Activated T-helper 9 cell treated with anti-CD3 and anti-CD28 coated beads, Interleukin-2, amount 50 U/mL, for 16 hours (primary cell): ENCODE measurements at places on chromosomes 5 and 9.

- DNase-seq: no peak
These were observed 42.2 kb downstream of the MED27 start for GRCh38 chr9:132037458-132037857.

GRCh38 chr5:135688385-135688784, 109.6 kb upstream of the CXCL14 start:
- no peak for DNase-seq

- DNase-seq: no peak
These were observed 2.6 kb upstream of the TMEM268 start for GRCh38 chr9:114608525-114608796.

DNA sequence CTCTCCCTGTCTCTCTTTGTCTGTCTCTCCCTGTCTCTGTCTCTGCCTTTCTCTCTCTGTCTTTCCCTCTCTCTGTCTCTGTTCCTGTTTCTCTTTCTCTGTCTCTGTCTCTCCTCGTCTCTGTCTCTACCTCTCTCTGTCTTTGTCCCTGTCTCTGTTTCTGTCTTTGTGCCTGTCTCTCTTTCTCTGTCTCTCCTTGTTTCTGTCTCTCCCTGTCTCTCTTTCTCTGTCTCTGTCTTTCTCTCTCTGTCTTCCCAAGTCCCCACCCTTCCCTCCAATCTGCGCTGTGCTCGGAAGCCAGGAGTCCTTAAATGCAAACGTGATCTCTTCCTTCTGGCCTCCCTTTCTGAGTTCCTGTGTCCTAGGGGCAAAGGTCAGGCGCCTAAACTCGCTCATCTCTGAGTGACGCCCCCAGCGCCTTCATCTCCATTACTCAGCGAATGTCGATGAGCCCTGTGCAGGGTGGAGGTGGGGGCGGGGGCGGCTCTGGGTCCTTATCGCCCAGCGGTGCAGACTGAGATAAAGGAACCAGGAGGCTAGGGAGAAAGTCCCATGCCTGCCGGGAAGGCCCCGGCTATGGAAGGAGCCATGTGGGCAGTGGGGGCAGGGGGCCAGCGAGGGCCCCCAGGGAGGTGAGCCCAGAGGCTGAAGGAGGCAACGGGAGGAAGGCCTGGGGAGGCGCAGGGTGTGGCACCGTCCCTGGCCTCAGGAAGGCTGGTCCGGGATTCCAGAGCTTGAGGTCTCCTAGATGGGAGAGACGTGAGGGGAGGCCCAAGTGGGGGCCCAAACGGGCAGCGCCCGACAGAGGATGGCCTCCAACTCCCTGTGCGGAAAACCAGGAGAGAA, 1.5 kb upstream of the SLC6A19 start:
- DNase-seq: no peak

DNA sequence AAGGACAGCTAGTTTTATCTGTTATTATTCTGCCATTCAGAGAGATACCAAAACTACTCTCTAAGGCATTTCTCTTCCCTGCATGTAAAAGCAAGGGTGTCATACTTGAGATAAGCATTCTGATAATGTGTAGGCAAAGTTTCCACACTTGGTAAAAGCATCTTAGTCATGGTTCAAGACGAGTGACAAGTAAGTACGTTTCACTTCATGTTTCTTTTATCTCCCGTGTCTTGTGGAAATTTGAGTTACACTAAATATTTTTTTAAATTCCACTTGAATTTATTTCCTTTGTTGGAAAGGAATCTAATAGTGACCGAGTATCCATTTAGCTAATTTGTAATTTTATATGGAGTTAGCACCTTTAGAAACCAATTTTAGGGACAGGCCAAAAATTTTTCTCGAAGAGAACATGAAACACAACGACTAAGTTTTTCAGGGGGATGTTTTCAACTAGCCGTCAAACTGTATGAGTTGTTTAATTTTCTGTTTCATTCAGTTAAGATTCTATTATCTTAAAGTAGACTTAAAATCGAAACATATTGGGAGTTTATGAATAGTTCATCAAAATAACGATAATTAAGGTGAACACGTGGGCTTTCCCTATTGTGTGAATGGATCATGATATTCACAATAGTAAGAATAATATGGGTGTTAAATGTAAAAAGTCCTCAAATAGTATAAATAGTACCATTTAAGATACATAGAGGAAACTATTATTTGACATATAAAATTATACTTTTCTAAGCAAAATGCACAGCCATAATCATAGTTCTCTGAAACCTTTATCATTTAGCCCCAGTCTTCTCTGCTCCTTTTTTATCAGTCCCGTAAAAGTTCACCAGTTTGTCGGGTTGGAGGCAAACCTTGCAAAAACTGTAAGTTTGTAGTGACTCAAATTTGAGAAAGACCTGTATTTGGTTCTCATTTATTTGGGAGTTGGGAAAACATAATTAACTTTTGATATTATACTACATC, 1.6 kb downstream of the RFESD start:
- no peak for DNase-seq

DNA sequence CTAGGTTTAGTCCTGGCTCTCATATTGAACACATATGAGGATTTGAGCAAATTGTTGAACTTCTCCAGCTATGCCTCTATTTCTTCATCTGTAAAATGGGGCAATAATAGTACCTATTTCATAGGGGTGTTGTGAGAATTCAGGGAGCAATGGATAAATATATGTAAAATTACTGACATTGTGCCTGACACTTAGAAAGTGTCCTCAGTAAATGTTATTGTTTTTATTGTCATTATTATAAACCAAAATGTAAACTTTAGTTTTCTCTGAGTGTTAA, 101.7 kb downstream of the ANGPTL2 start:
- no peak for DNase-seq

GRCh38 chr9:120893611-120894307, 16.8 kb upstream of the PHF19 start:
- no peak for DNase-seq

DNA sequence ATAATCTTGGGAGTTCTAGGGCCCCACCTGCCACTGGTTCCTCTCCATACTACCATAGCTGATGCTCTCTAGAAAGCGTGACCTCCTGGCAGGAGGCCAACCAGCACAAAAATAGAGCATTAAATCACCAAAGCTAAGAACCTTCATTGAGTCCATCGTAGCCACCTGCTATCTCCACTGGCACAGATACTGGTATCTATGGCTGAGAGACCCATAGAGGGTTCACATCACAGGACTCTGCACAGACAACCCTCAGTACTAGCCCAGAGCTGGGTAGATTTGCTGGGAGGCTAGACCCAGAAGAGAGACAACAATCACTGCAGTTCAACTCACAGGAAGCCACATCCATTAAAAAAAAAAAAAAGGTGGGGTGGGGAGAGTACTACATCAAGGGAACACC, 509.1 kb downstream of the DTWD2 start:
- DNase-seq: no peak

DNA sequence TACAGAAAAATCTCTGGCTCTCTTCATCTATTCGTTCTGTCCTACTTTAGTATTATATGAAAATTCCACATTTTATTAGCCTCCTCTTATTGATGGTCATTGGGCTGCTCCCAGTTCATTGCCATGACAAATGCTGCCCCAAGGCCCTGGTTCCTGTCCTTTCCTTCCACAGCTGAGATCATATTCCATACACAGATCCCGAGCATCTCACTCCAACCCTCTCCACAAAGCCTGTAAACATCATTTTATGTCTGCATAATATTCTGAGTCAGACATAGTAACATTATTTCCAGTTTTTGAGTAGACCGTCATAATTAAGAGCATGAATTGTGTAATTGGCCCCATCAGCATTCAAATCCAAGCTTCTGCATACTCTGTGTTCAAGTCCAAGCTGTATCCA, 86.3 kb downstream of the MVB12B start:
- DNase-seq: no peak

DNA sequence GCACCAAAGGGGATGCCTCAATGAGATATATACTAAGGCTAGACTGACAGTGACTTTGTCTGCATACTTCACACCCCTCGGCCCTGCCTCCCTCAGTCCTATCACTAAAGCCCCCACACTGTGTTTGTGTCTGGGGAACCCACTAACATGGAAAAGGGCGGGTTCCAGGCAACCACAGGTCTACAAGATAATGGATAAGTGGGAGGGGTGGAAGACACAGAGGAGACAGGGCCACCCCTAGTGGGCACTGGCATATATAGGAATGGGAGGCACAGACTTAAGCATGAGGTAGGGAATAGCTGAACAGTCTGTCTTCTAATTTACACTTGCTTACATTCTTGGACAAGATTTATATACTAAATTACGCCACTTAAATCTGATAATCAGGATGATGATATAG, 74.0 kb downstream of the SLIT3 start:
- DNase-seq: no peak

GRCh38 chr9:6686396-6686795, 40.9 kb upstream of the GLDC start:
- DNase-seq: no peak

DNA sequence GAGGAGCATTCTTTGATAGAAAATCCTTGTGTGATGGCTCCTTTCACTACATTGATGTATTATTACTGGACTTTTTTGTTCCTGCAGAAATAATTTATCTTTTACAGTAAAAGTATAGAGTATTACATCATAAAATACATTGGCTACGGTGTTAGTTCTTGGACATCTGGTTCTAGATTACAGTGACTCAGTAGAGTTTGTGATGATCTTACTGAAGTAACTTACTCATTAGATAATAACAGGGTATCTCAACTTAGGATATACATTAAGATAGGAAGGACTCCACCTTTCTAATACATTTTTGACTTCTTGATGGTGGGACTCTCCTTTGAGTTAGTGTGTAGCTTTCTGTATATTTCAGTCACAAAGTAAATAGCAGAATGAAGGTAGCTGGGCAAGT, 59.1 kb downstream of the ZNF462 start:
- DNase-seq: no peak
